Activated CD4-positive, CD25-positive, alpha-beta regulatory T cell (primary cell): ENCODE measurements at places on chromosomes 2 and 18.

DNA sequence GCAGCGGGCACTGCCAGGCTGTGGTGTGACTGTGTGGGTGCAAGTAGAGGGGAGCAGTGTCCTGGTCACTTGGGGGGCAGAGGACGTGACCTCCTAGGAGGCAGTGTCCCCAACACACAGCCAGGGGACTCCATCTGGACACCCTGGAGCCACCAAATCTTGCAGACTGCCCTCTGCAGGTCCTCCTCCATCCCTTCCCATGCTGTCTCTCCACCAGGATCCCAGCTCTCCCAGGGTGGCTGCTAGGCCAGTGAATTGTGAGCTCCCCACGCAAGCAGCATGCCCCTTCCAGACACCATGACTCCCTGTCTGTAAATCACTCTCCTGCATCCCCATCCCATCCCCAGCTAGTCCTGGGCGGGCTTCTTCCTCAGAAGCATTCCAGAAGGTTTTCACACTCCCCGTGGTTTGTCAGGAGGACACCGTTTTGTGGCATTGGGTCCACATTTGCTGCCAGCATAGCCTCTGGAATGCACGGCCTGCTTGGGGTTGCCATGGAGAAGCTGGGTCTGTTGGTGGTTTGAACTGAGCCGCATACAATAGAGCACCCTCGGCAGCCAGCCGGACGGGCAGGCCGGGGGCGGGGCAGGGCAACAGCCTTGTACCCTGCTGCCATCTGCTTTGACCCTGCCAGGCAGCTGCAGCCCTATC, 210.7 kb downstream of the KLHL29 start:
- DNase-seq, result no peak

DNA sequence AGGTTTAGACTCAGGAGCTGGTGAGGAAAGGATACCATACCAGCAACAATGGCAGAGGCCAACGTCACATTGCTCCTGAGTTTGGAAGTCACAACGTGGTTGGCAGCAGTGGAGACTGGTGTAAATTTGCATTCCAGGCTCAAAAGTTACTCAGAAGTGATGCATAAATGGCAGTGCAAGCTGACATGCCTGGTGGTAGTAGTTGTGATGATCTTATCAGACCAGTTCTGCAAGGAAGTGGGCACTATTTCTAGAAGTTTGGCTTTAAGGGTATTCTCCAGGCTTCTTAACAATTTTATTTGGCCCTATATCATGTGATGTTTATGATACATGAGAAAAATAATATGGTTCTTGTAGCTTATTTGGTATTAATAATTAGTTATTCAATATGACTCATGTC, 37.8 kb downstream of the CXCR4 start:
- no peak for DNase-seq

DNA sequence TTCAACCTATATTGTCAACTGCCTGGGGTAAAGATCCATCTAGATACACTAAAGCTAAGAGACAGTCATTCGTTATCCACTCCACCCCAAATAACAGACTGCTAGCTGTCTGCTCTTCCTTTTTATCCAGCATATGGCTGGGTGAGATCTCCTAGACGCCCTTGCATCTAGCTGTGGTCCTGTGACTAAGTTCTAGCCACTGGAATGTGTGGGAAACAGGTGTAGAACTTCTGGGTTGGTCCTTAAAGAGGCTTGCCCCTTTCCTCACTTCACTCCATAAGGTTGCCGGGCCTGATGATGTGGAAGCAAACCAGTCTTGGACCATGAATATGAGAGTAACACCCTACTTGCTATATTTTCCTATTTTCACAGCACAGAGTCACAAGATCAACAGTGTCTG, 3.2 kb downstream of the COA5 start:
- DNase-seq, result no peak

- no peak for DNase-seq
Observed at GRCh38 chr2:142076317-142076716, 54.5 kb downstream of the LRP1B start.

- DNase-seq, result no peak
Observed at GRCh38 chr18:76263046-76264005, 231.7 kb downstream of the ZNF516 start.

GRCh38 chr2:146665800-146666199, 1179.0 kb upstream of the ACVR2A start:
- DNase-seq, result no peak

DNA sequence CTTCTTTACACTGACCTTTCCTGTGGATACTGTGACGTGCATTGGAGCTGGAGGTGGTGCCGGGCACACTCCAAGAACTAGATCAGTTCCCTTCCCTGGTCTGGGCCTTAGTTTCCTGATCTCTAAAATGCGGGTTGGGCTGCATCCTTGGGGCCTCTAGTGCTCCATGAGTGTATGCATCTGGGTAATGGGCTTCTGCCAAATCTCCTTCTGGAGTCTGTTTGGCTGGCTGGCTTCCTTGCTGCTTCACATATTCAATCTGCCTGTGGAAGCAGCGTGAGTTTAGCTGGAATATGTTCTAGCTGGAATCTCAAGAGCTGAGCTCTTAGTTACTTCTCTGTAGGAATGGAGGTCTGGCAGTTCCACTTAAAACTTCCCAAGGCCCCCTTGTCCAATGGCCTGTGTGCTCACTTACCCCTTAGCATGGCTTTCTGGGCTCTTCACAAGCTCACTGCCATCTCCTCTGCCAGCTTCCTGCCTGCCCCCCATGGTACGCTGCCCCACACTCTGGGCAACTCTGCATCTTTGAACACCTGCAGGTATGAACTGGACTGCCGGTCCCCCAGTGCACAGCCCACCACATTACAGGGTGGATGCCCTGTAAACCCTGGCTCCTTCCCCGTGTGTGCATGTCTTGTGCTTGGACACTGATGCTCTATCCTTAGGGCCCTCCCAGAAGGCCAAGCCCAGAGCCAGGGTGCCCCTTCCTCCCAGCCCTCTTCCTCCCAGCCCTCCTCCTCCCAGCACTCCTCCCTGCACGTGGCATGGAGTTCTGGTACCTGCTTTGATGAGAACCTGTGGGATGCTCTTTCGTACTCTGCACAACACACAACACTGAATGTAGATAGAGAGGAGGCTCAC, 103.6 kb upstream of the SMAD2 start:
- DNase-seq, result no peak
